ENCODE measurements at places on chromosomes 7 and 10.

DNA sequence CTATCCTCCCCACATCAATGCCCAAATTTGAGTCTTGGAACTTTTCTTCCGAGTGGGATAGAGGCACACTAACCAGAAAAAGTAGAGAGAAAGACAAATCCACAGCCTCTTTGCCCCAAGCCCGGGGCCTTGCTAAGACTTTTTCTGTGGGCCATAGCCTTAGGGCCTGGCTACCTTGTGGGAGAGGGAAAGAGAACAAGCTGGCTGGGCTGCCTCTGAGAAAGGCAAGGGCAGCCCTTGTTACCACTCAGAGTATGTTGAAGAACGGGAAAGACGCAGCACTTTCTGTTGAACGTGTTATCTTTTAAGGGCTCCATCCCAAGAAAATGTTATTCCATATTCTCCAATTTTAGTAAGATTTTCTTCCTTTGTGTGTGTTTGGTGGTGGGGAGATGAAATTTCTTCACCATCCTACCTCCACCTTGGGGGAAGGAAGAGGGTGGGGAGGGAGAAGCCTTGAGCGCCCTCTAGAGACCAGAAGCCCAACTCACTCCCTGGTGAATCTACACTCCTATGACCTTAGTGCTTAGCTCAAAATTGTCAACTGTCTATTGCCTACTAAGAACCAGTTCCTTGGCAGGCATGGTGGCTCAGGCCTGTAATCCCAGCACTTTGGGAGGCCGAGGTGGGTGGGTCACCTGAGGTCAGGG lies 3.9 kb upstream of the NRF1 start:
- DNase-seq: no peak

- no peak for DNase-seq
Observed at GRCh38 chr10:123556736-123557135, 109.4 kb upstream of the GPR26 start.

DNA sequence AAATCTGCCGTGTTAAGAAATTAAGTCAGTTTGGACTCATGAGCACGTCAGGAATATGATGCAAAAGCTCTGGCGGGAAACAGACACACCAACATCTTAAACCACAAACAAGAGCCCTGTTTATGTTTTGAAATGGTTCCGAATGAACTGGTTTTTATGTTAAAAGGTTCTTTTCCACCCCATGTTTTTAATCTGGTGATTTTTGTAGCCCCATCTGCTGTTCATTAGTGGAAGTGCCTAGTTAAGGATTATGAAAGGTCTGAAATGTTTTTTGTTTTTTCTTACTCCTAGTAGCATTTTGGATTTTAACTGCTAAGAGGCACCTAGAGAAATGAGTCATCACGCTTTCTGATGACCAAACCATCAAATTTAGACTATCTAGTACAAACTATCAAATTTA lies 404.1 kb upstream of the MKI67 start:
- no peak for DNase-seq

GRCh38 chr7:24587853-24588252 lies 14.6 kb downstream of the PALS2 start:
- DNase-seq: peak; percentile 22

DNA sequence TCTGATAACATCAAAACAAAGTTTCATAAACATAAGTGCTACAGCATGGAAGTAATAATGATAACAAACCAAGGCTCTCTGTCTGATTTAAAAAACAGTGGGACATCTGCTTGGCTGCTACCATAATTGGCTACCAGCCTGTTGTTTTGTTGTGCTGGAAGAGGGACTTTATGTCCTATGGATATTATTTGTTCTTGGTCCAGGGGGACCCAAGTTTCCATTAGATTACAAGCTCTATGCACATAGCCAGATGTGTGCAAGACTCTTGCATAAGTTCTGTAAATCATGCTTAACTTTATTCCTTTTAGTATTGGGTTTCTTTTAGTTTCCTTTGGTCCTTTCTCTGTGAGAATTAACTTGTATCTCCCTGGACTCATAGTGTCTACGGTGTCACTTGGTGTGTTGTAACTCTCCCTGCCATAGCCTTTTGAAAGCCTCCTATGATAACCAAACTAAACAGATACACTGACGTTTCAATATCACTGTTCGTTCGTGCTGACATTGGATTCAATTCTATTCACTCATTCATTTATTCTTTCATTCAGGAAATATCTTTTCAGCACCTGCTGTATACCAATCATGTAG lies 41.4 kb upstream of the CD36 start:
- DNase-seq: no peak

GRCh38 chr7:47470567-47471357 lies 111.1 kb downstream of the TNS3 start:
- DNase-seq: no peak

DNA sequence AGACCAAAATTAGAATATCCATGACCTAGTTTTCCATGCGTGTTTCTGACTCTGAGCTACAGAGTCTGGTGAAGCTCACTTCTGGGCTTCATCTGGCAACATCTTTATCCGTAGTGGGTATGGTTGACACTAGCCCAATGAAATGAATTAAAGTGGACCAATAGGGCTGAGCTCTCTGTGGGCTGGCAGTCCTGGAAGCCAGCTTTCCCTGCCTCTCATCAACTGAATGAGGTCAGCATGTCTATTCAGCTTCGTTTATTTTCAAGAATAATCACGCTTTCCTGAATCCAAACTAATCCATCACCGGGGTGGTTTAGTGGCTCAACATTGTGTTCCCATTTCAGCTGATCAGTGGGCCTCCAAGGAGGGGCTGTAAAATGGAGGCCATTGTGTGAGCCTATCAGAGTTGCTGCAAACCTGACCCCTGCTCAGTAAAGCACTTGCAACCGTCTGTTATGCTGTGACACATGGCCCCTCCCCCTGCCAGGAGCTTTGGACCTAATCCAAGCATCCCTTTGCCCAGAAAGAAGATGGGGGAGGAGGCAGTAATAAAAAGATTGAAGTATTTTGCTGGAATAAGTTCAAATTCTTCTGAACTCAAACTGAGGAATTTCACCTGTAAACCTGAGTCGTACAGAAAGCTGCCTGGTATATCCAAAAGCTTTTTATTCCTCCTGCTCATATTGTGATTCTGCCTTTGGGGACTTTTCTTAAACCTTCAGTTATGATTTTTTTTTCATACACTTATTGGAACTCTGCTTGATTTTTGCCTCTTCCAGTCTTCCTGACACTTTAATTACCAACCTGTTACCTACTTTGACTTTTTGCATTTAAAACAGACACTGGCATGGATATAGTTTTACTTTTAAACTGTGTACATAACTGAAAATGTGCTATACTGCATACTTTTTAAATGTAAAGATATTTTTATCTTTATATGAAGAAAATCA lies 35.5 kb downstream of the CAV1 start:
- DNase-seq: no peak
